Fibroblast of lung (primary cell): ENCODE measurements at places on chromosomes 11 and 22. TPM values are rescaled to one million over a fixed set of nuclear protein-coding genes. Genes with fewer than 3 reads are reported as not detected.

MMP10 gene
- total RNA-seq, result under 0.01 and 0.66 TPM in 2 replicates

GRCh38 chr22:27419473-27419872, 382.1 kb downstream of the MN1 start:
- no peak overlapping the region for H3K4me3 ChIP-seq
- no peak overlapping the region for H3K27ac ChIP-seq
- H3K4me1 ChIP-seq, result peaks cover 13% of the 10 kb centered on the region
- no peak for DNase-seq

SRSF8 gene
- 15.7 and 16.3 TPM in 2 replicates for total RNA-seq

DNA sequence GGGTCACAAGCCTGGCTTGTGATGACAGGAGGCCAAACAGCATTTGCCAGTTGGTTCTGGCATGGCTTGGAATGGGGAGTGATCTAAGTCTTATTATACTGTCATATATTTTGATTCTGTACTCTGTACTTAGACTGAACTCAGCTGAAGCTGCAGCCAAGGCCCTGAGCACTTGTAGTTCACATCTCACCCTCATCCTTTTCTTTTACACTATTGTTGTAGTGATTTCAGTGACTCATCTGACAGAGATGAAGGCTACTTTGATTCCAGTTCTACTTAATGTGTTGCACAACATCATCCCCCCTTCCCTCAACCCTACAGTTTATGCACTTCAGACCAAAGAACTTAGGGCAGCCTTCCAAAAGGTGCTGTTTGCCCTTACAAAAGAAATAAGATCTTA, 843 bp downstream of the OR56B1 start:
- no peak overlapping the region for H3K4me3 ChIP-seq
- no peak overlapping the region for H3K27ac ChIP-seq
- H3K27me3 ChIP-seq, result no peaks in the 10 kb centered on the region
- DNase-seq, result peak; percentile 13
- H3K36me3 ChIP-seq, result no peaks in the 10 kb centered on the region

GRCh38 chr11:126515501-126515900, 160.0 kb downstream of the ST3GAL4 start:
- H3K4me3 ChIP-seq, result no peak overlapping the region
- no peaks in the 10 kb centered on the region for H3K36me3 ChIP-seq
- H3K27ac ChIP-seq, result no peak overlapping the region
- no peaks in the 10 kb centered on the region for H3K4me1 ChIP-seq
- DNase-seq, result no peak

NPAT gene
- total RNA-seq, result 11.0 and 12.7 TPM in 2 replicates

DNA sequence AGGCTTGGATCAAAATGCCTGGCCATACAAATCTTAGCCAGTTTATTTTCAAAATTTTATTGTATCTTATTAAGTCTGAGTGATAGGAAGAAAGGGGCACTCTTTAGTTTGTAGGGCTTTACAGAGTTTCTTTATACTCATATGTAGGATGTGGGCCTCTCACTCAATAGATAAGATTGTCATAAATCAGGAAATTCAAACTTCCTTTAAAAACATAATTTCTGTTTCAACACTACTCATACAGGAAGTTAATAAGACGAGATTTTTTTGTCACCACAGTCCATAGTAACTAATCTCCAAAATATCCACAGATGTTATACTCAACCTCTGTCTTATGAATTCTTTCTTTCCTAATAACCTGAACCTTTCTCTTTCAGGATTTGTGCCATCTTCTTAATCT, 13.3 kb upstream of the OR56B4 start:
- no peak for DNase-seq
- no peaks in the 10 kb centered on the region for H3K4me1 ChIP-seq
- H3K4me3 ChIP-seq, result no peak overlapping the region
- no peaks in the 10 kb centered on the region for H3K36me3 ChIP-seq

MYO18B gene
- under 0.01 and 0.17 TPM in 2 replicates for total RNA-seq

AP5B1 gene
- 5.1 and 6.3 TPM in 2 replicates for total RNA-seq

GRCh38 chr22:38657045-38657909, 839 bp downstream of the CBY1 start:
- H3K27ac ChIP-seq, result peak overlapping the region; percentile 99
- peak; percentile 20 for DNase-seq
- peaks cover 2% of the 10 kb centered on the region for H3K4me1 ChIP-seq
- H3K36me3 ChIP-seq, result no peaks in the 10 kb centered on the region
- no peaks in the 10 kb centered on the region for H3K27me3 ChIP-seq
